ENCODE measurements at places on chromosomes 5 and 9. TPM values are rescaled to one million over a fixed set of nuclear protein-coding genes. Genes with fewer than 3 reads are reported as not detected.

The BNC2 gene
- total RNA-seq: not detected

DNA sequence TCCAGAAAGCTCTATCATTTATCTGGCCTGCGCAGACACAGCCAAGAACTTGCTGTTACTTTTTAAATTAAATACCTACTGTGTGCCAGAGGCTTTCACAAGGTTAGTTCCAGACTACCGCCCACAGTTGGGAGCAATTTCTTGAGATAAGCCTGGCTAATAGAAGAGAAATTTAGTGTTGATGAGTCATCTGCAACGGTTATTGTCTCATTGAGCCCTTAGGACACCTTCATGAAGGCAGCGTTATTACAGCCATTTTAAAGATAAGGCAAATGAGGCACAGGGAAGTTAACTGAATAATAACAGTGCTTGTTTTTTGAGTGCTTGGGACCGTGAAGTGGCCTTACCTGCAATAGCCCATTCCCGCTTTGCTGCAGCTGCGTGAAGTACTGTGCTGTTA, 292.9 kb upstream of the MSX2 start:
- DNase-seq: no peak
- no peak overlapping the region for H3K4me3 ChIP-seq
- no peaks in the 10 kb centered on the region for H3K36me3 ChIP-seq
- no peaks in the 10 kb centered on the region for H3K4me1 ChIP-seq

The UAP1L1 gene
- total RNA-seq: 15.5 TPM

DNA sequence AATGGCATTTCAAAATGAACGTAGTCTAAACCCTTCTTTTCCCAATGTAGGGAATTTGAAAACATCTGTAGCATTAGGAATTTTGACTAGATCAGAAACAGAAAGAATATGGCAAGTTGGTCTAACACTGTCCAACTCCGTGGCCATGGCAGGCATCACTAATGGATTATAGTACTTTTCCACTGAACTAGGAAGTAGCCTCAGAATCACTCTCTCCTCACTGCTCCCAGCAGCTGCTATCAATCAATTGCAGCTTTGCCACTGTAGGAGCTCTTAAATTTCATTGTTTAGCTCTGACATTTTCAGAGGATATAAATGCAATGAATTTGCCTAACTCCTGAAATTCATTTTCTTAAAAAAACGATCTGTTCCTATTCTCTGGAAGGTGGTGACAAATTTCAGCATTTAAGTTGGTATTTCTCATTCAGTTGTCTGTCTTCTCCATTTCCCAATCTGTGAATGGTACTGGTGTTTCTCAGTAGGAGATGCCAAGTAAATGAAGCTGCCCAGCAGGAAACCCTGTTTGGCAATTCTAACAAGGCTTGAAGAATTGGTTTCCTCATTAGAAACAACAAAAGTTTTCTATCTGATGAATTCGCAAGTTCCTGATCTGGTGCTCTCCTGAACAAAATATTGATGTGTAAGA, 64.7 kb downstream of the TLR4 start:
- no peak overlapping the region for H3K4me3 ChIP-seq
- no peak overlapping the region for H3K27ac ChIP-seq
- no peaks in the 10 kb centered on the region for H3K4me1 ChIP-seq
- no peak for DNase-seq
- no peaks in the 10 kb centered on the region for H3K36me3 ChIP-seq

Data from CD8-positive, alpha-beta memory T cell (primary cell).